ENCODE measurements at places on chromosomes 1 and 21.

DNA sequence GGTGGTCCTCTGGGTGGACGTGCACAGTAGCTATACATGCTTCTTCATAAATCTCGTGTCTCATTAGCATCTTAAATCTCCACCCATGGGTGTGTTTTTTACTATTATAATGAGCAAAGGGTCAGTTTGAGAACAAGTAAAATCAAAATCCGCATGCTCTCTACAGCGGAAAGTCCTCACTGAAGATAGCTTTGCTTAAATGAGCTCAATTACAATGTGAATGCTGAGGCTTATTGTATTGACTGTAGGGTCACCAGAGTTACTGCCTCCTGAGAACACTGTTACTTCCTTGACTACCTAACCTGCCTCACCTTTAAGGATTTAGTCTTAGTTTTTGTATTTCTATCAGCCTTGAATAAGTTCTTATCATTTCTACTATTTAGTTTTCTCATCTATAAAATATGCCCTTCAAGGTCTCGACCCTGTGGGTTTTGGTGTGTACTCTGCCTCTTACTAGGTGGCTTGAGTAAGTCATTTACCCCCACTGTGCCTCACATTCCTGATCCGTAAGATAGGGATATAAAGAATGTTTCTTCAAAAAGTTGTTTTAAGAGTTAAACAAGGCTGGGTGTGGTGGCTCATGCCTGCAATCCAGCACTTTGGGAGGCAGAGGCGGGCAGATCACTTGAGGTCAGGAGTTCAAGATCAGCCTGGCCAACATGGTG, 7.9 kb downstream of the SLAMF7 start:
- no peak for DNase-seq

DNA sequence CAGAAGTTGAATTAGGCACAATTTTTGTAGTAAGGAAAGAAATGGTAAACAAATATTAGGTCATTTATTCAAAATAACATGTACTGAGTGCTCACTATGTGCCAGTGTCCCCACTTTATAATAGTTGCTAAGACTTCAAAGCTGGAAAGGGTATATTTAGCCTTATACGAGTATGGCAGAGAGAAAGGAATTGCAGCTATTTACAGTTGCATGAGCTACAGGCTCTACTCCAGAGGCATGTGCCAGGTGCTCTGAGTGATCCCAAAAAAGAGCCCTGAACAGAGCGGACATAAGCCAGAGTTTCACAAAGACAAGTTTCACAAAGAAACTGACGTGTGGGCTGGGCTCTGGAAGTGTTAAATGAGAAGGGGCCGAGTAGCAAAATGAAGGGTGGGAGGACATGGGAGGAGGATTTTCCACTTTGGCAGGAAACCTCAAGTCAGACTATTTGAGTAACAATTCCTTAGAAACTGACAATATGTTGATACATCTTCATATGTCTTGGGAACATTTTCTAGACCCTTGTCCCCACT, 40.9 kb downstream of the FASLG start:
- no peak for DNase-seq

GRCh38 chr1:179169616-179170467, 59.6 kb downstream of the ABL2 start:
- DNase-seq, result peak; percentile 73

- DNase-seq, result no peak
Observed at GRCh38 chr21:26082549-26082948, 88.0 kb downstream of the APP start.

DNA sequence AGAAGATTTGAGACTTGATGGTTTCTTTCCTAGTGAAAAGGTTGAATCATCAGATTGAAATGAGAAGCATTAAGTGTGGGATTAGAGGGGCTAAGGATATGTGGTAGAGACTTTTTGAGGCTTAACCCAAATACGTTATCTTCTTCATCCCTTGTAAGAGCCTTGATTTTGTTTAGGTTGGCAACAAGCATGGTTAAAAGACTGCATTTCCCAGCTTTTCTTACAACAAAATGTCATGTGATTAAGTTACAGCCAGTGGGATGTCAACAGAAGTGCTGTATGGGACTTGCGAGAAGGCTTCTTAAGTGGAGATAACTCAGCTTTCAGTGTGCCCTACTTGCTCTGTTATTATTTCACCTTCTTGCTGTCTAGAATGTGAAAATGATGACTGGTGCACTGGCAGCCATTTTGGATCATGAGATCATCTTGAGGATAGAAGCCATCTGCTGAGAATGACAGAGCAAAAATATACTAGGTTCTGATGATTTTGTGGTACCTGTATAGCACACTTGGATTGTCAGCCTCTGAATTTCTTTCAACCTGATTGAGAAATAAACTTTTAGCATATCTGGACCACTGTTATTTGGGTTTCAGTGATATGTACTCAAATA, 41.3 kb upstream of the GNG12 start:
- DNase-seq, result no peak

DNA sequence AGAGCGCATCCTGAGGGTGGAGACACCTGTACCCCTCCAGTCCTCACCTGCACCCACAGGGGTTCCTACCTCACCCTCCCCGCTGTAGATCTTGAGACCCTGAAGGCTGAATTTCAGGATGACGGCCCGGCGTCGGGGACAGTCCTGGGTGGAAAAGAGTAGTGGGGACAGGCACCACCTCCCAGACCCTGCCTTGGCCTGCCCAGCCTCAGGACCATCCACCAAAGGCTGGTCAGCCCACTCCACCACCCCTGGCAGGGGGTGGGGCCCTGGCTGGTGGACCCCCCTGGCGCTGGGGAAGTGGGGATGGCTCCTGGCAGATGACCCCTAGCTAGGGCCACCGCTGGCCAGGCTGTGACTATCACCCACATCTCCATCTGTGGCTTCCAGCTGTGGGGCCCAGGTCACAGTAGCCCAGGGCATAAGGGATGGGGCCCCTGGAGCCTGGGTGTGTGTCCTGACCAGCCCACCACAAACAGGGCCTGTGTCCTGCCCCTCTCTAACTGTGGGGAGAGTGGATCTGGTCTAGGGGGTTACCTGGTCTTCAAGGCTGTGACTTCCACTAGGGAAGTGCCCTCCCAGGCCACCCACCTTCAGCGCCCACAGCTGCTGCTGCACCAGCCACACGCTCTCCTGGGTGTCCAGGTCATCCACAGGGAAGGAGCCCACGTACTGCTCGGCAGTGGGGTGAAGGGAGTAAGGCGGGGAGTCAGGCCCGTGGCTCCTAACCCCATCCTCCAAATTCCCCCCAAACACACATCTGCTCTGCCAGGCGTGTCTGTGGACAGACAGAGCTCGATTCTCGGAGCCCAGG, 5.4 kb downstream of the SH2D5 start:
- no peak for DNase-seq

DNA sequence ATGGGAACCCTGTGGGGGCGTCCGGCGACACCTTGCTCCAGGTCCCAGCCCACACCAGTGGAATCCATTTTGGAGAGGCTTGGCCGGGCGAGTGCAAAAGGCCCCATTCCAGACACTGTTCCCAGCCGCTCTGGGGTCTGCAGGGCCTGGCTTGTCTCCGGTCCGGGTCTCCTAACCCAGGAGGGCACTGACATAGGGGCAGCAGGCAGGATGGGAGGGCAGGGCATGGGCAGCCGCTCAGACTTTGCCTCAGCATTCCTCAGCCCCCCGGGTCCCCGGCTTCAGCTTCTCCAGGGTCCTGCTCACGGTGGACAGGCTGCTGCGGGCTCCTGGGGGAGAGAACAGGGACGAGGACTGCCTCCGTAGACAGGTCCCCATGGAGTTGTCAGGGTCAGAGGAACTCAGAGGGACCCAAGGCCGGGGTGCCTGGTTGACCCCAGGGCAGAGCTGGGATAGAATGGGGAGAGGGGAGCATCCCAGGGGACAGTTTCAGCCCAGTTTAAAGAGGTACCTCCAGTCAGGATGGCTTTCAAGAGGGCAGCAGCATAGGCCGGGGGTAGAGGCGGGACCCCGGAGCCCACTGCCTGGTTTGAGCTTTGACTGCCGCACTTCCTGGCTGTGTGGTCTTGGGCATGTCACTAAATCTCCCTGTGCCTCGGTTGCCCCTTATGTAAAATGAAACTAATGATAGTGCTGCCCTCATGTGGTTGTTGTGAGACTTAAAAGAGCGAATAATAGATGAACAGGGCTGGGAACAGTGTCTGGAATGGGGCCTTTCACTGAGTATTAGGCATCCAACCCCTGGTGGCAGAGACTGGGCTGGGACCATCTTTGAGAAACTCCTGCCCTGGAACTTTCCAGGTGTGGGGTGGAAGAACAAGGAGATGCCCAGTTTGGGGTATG, 3.7 kb downstream of the KNCN start:
- DNase-seq, result peak; percentile 31

DNA sequence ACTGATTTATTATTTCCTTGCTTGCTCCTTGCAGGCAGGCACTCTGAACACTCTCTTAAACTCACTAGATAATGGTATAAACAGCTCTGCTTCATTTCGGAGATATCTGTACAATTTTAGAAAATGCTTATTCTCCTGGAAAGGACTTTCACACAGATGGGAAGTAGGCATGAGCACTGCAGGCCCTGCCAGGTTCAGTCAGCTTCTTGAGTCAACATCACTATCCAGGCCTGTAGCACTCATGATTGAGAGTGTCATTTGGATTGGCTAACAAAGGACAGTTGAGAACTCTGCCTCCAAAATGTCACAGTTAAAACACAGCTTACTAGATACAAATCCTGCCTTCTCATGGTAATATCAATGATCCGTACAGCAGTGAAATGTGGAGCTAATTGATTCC, 181.9 kb downstream of the CYYR1 start:
- DNase-seq, result no peak

- DNase-seq, result no peak
Observed at GRCh38 chr1:113303267-113303666, 87.0 kb upstream of the MAGI3 start.

- DNase-seq, result no peak
Observed at GRCh38 chr1:206831650-206832049, 33.8 kb upstream of the IL20 start.

- no peak for DNase-seq
Observed at GRCh38 chr1:2566101-2567045, 10.2 kb downstream of the TNFRSF14 start.

- peak; percentile 45 for DNase-seq
Observed at GRCh38 chr1:187001198-187001889, 172.6 kb downstream of the PLA2G4A start.

DNA sequence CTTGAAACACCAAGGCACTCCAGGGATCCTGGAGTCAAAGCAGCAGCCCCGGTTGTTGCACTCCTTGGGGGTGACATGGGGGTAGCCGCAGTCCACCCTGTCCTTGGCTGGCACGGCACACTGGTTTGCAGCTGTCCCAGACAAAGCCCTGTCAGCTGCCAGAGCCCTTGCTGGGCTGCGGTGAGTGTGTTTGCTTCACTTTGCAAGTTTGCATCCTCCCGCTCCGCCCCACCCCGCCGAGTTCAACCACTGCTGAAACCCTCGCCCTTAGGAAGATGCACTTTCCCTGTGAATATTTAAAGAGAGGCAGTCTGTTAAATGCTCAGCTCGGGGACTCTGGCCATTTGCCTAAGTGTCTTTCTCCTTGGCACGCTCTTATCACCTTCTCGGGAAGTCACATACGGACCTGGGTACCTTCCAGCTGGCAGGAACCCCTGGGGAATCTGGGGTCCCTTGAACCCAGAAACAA, 1.7 kb downstream of the TFF3 start:
- no peak for DNase-seq

GRCh38 chr1:41847733-41848132, 71.0 kb downstream of the HIVEP3 start:
- DNase-seq, result no peak

DNA sequence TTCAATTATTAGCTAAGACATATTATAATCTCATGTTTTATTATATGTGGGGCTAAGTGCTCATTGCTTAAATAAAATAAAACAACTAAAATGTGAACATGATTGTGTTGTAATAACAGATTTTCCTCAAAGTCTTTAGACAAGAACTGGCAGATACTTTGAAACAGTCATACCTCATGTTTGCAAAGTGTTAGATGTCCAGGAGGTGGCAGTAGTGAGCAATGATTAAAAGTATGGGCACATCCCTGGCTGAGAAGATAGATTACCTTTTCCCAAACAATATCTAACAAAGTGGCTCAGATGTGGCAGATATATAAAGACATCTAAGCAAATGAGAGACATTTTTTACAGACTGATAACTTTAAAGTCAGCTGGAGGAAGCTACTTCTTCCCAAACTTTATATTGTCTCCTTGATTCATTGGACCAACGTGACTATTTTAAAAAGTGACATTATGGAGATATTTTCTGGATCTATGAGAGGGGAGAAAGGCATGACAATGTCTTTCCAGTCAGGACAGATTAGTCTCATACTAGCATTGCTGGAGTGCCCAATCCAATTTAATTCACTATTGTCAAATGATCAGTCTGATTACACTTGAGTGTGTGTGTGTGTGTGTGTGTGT, 269.8 kb downstream of the S1PR1 start:
- peak; percentile 12 for DNase-seq

GRCh38 chr1:180778782-180779398, 133.8 kb upstream of the KIAA1614 start:
- no peak for DNase-seq

DNA sequence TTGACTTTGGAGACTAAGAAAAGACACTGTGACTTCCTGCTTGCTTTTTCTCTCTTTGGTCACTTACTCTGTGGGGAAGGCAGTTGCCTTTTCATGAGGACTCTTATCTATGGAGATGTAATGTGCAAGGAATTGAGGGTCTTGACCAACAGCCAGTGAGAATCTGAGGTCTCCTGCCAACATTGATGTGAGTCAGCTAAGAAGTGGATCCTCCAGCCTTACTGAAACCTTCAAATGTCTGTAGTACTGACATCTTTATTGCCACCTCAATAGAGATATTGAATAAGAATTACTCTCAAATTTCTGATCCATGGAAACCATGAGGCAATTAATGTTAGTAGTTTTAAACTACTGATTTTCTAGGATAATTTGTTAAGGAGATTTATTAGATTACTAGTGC, 598.4 kb downstream of the ADGRL2 start:
- DNase-seq, result no peak

- no peak for DNase-seq
Observed at GRCh38 chr1:46931151-46931550, 10.1 kb downstream of the CYP4A11 start.

DNA sequence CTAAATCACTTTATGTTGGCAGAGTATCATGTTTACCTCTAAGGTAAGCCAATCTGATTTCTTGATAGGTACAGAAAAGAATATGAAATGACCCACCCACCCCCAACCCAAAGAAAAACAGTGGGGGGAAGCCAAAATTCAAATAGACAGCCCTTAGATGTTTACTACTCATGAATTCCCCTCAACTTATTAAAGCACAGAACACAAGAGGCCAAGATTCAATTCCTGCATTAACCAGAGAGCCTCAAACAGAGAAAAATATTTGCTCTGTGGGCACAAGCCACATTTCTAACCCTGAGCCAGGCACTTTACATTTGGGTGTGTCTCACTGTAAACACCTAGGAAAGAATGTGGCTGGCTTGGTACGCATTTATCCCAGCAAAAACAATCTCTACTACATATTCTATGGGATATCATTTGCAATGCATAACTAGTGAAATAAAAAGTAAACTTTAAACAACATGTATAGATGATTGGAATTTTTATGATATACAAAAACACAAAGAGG, 84.3 kb downstream of the PTPN14 start:
- DNase-seq, result no peak

Measured in fibroblast of the conjunctiva (primary cell).